Inflammatory macrophage treated with lipopolysaccharide for 4 hours (primary cell): ENCODE measurements at places on chromosomes 2 and 18.

DNA sequence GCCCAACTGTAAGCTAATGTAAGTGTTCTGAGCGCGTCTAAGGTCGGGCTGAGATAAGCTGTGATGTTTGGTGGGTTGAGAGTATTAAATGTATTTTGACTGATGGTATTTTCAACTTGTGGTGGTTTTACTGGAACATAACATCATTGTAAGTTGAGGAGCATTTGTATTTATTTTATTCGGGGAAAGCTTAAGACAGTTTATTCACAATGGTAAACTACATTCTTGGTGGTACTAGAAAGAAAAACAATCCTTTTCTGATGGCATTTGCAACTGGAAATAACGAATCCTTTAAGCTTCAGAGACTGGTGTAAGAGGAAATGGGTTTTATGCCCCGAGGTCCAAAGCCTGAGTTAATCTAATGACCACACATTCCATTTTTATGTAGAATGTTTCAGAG lies 283.3 kb upstream of the NETO1 start:
- no peak for DNase-seq

DNA sequence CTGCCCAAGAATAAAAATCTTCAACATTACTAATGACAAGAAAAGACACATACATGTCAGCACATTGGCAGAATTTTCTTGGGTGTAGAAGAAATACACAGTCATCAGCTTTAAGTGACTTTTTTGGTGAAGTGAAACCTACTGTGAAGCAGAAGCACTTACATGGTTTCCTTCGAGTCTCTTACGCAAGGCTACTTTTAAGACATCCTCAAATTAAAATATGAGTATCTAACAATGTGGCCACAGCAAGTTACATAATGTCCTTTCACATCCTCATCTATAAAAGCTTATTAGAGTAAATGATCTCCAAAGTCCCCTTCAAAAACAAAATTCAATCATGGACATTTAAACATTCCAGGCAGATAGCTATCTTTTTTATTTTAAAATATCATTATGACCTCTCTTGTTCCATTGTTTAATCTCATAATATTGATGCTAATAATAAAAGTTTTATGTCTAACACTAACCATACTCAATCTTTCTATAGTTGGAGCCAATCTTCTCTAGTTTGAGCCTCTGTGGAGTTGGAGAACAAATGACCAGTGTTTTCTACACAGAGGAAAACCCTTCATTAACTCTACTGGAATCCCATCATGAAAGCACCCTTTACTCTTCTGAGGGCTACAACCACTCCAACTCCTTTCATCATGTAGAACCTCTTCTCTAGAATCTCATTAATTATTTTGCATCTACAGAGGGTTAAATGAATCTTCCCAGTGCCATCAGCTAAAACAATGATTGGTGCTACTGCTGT lies 182.2 kb upstream of the ZFP36L2 start:
- peak; percentile 99 for DNase-seq

- peak; percentile 43 for DNase-seq
Measured at GRCh38 chr2:169073963-169074751, 4.8 kb downstream of the DHRS9 start.

- DNase-seq: peak; percentile 92
Measured at GRCh38 chr2:85168942-85169341, 35.8 kb downstream of the TCF7L1 start.

GRCh38 chr2:142218471-142218870 lies 87.7 kb upstream of the LRP1B start:
- no peak for DNase-seq

DNA sequence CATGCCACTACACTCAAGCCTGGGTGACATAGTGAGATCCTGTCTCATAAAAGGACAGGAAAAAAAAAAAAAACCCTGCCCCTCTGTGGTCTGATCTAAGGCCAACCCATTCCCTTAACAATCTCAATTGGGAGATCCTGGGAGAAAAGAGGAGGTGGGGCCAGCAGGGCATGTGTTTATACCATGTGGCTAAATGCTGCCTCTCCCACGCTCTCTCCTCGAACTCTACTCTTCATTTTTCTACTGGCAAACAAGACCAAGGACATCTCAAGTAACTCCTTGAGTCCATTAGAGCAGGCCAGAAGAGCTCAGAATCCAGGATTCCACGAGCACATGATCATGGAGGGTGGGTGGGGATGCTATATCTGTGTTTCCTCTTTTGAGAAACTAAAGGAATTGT lies 16.7 kb upstream of the NEDD4L start:
- DNase-seq: no peak

DNA sequence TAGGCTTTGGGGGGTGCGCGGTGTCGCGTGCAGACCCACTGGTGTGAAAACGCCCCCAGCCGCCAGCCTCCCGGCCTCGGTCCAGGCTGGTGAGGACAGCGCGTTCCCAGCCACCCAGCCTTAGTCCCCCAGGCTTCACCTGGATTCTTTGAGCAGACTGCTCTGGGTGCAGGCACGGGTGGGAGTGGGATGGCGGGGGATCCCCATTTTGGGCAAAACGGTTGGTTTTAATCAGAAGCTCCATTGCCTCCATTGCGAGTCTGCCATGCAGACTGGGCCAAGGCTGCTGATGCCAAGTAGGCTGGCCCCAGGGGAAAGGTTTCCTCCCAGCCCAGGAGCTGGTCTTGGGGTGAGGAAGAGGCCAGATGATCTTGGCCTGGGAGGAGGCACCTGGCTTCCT lies 445 bp downstream of the MLPH start:
- DNase-seq: no peak

DNA sequence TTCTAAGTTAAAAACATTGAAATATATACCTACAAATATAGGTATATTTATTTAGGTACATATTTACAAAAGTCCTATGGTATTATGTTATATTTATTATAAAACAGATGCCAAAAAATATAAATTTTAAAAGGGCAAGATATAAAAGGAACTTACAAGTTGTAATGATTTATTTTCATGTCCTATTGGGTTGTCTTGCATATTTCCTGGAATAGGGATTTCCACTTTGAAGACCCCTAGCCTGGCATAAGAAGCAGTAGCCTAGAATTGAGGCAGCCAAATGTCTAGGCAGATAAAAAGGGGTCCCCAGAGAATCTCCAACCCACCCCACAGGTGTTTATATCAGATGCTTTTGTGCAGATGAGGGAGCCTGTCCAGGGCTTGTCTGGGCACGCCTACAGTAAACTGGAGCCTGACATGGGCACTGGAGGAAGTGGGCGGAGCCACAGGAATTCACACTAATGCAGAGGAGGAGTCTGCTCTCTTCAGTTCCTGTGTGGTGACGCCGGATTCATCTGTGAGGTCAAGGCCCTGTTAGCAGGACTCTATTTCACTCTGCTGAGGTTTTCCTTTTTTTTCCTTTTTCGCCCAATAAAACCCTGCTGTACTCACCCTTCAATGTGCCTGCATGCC lies 1088.9 kb upstream of the PIK3C3 start:
- no peak for DNase-seq

GRCh38 chr2:26088038-26088643 lies 54.3 kb downstream of the RAB10 start:
- peak; percentile 31 for DNase-seq

DNA sequence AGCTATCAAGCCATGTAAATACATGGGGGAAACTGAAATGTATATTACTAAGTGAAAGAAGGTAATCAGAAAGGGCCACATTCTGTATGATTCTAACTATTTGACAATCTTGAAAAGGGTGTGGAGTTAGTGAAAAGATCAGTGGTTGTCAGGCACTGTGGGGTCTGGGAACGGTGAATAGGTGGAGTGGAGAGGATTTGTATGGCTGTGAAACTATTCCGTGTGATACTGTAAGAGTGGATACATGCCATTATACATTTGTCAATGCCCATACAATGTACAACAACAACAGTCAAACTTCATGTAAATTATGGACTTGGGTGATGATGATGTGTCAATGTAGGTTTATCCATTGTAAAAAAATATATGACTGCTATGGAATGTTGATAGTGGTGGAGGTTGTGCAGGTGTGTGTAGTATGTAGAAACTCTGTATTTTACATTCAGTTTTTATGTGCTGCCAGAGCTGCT lies 1116.2 kb downstream of the SUCLG1 start:
- no peak for DNase-seq

DNA sequence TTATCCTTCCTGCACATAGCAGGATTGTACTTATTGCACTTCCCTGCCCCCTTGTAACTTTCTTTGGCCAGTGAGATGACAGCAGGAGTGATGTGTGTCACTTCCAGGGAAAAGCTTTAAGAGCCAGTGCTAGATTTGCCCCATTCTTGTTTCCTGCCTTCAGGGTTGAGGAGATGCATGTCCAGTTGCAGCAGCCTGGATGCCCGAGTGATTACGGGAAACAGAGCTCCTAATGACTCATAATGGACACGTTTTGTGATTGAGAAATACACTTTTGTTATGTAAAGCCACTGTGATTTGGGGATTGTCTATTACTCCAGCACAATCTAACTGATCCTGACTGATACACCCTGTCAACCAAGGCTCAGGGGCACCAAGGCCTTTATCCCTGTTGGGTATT lies 5.0 kb upstream of the TET3 start:
- DNase-seq: peak; percentile 86

GRCh38 chr2:207511851-207512250 lies 17.9 kb upstream of the CREB1 start:
- no peak for DNase-seq

- DNase-seq: no peak
Measured at GRCh38 chr2:66982766-66983165, 414.4 kb upstream of the ETAA1 start.

DNA sequence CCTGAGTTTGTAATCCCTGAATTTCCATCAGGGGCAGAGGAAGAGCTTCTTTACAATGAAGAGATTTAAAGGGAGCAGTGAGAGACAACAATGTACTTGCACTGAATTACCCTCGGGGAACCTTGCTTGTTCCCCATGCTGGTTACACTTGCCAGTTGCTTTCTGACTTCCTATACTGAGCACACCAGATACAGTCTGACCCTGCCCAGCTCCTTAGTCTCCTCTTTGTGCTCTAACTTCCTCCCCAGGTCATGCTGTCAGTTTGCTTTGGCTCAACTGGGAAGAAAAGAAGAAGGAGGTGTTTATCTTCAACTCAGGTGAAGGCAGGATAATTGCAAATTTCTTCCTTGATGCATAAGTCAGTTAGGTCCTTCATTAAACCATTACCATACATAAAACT lies 658.4 kb downstream of the NYAP2 start:
- DNase-seq: peak; percentile 18
